Gastrocnemius medialis (tissue), 4 donors: ENCODE measurements at places on chromosomes 1 and 21.

DNA sequence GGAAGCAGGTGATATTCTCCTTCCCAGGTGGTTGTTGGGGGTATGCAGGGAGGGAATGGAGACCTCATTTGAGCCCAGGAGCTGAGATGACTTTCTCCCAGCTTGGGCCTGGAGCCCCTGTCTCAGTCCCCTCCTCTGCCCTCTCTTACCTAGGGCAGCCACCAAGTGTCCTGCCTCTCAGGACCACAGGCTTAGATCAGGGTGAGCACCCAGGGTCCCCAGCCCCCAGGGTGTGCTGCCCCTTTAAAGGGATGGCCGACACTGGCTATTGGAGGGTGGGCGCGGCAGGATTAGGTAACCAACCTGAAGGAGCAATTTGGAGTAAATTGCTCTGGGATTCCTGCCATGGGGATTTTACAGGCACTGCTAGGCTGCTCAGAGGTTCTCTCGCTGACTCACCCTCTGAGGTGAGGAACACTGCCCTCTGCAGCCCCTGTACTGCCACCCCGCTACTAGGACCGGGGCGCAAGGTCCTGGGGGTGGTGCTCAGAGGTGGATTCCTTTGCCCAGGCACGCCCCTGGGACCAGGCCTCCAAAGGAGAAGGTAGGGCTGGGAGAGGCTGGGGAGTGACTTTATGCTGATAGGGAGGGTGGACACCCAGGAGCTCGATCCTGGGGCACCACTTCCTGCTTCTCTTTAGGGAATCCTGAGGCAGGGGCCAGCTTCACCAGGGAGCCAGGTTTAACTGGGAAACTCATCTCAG lies 1.5 kb downstream of the RPS6KA1 start:
- DNase-seq = no peak

DNA sequence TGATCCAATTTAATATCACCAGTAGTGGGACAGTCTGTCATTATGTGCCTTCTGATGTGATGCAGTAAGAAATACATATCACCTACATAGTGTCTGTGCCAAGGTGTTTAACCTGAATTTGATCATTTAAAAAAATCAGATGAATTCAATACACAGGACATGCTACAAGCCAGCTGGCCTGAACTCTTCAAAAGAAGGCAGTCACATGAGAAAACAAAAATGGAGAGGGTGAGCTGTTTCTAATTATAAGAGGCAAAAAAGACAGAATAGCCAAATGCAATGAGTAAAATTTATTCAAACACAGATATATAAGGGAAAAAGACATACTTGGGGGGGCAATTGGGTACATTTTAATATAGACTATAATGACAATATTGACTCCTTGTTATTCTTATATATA lies 66.5 kb downstream of the ST3GAL3 start:
- DNase-seq = no peak

DNA sequence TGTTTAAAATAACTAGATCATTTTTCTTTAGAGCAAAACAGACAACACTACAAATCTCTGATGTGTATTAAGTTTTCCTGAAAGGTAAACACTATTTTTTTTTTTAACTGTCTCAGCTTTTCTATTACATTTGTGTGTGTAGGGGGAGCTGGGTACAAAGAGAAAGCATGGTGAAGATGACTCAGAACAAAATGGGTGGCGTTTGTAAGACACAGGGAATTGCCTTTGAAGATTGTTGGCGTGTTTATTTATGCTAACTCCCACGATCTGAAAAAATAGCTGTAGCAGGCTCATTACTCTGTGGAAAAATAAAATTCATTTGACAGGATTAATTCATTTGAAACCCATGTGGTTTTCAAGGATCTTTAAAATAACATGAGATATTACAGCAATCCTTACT lies 285.1 kb downstream of the RYR2 start:
- DNase-seq = no peak

GRCh38 chr1:22685591-22686059 lies 25.0 kb upstream of the EPHB2 start:
- DNase-seq = no peak

DNA sequence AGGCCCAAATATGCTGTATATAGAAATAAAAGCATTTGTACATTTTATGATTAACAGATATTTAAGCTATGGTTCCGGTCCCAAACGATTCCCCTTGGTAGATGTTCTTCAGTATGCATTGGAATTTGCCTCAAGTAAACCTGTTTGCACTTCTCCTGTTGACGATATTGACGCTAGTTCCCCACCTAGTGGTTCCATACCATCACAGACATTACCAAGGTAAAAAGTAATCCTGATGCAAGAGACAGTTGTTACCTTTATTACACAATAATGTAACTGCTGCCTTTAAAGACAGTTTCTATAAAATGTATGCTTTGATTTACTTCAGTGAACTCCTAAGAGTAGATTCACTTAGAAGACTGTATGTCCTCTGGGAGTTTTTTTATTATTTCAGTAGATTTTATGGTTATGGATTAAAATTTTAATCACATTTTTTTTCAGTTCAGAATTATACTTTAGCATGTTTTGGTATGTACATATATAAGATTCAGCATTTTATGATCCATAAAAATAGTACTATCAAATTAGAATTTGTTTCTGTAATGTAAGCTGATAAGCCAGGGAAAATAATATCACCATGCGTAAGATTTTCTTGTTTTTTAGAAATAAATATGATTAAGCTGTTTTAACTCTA lies 96.5 kb downstream of the USP25 start:
- peak; percentile 51 for DNase-seq

- DNase-seq = no peak
Observed at GRCh38 chr1:77413541-77414335, 131.9 kb downstream of the AK5 start.

GRCh38 chr1:25653558-25653957 lies 37.0 kb downstream of the MAN1C1 start:
- no peak for DNase-seq

GRCh38 chr1:59237900-59238299 lies 59.0 kb upstream of the FGGY start:
- no peak for DNase-seq

- peak; percentile 38 for DNase-seq
Observed at GRCh38 chr1:162690672-162691434, 58.6 kb downstream of the DDR2 start.

GRCh38 chr21:39575775-39576174 lies 37.0 kb upstream of the B3GALT5 start:
- DNase-seq = no peak

GRCh38 chr1:176159993-176160392 lies 47.1 kb downstream of the COP1 start:
- no peak for DNase-seq

DNA sequence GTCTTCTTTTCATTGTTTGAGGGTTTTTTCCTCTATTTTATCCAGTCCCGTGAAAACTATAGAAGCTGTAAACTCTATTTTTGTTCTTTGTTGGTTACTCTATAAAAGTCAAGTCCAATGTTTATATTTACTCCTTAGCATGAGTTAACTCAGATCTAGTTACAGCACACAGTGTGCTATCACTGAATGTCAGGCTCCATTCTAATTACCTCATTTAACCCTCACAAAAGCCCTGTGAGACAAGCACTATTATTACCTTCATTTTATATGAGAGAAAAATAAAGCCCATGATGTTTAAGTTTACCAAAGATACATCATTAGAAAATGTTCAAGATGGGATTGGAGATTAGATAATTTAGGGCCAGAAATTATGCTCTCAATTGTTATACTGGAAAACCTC lies 251.4 kb upstream of the SNX7 start:
- no peak for DNase-seq

DNA sequence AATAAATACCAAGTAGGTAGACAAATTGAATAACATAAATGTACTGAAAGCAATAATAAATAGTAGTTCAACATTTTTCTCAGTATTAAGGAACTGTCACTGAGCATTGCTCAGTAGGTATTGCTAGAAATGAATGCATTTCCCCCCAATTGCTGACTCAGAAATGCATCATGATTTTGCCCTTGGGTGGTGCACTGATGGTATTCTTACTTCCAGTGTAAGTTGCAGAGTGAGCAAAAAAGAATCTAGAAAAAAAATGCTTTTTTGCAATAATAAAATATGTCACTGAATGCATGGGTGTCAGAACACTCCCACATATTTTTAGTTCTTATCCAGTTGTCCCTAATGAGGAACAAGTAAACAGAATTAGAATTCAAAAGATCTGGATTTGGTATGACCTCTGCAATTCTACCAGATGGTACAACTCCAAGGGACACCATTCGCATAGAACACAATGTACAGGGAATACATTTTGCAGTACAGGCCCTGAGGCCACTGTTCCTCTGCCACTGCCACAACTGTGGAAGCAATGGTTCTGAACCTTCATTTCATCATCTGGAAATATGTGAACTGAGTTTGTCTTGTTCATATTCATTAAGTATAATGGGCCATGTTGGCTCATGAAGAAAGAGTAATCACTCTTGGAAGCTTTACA lies 78.0 kb downstream of the ATP6V1G3 start:
- no peak for DNase-seq
